ENCODE measurements at places on chromosomes 7 and 10. TPM values are rescaled to one million over a fixed set of nuclear protein-coding genes. Genes with fewer than 3 reads are reported as not detected.

GRCh38 chr7:97130417-97131139 is 13.1 kb downstream of the SDHAF3 start:
- DNase-seq, result no peak

GRCh38 chr10:110733218-110733952 is 89.2 kb downstream of the RBM20 start:
- no peak for DNase-seq

DNA sequence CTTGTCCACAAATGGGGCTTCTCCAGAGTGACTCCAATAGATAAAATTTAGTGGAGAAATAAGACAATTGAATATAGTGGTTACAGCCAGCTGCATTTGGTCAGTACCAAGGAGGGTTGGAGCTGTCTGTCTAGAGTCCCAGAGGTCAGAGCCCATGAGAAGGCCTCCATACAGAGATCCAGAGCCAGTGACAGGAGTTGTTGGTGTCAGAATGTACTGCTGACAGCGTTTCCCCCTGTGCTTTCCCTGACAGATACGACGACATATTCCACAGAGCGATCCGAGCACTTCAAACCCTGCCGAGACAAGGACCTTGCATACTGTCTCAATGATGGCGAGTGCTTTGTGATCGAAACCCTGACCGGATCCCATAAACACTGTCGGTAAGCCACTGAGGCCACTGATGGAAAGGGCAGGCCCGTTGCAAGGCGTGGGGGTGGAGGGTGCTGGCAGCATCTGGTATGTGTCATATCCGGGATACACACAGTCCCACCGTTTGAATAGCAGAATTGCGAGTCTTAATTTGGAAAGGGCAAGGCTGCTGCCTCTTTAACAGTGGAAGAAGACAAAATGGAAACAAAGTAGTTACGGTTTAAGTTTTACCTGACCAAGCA is 483.6 kb downstream of the NRG3 start:
- DNase-seq, result no peak

DNA sequence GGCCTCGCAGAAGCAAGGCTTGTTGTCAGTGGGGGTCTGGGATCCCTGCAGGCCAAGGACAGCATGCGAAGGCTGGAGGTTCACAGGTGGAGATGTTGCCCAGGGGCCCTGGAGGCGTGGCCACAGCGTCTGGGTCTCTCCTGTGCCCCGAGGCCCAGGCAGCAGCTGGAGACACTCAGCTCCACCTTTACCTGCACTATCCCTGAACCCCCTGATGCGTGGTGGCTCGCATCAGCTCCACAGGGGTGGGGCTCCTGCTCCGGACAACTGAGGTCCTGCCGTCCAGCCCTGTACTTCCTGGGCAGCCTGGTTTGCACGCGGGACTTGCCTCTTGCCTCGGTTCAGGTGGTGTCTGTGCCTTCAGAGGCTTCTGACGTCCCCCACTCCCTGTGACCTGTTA is 54.6 kb upstream of the ZNF32 start:
- DNase-seq, result no peak

DNA sequence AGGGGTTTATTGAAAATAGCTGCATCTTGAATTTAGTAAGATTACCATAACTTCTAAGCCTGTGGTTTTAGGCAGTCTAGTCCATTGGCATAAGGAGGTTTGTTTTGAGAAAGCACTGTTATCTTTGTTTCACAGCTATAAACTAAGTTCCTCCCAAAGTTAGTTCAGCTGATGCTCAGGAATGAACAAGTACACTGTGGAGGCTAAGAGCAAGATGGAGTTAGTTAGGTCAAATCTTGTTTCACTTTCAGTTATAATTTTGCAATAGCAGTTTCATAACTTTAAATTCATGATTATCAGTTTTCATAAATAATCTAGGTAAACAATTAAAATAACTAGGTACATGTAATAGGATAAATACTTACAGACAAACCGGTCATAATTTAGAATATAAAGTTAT is 15.4 kb downstream of the SEC61G start:
- no peak for DNase-seq

- DNase-seq, result no peak
Observed at GRCh38 chr7:151590071-151590849, 70.6 kb upstream of the RHEB start.

- DNase-seq, result no peak
Observed at GRCh38 chr10:120475844-120476791, 19.1 kb downstream of the PLPP4 start.

DNA sequence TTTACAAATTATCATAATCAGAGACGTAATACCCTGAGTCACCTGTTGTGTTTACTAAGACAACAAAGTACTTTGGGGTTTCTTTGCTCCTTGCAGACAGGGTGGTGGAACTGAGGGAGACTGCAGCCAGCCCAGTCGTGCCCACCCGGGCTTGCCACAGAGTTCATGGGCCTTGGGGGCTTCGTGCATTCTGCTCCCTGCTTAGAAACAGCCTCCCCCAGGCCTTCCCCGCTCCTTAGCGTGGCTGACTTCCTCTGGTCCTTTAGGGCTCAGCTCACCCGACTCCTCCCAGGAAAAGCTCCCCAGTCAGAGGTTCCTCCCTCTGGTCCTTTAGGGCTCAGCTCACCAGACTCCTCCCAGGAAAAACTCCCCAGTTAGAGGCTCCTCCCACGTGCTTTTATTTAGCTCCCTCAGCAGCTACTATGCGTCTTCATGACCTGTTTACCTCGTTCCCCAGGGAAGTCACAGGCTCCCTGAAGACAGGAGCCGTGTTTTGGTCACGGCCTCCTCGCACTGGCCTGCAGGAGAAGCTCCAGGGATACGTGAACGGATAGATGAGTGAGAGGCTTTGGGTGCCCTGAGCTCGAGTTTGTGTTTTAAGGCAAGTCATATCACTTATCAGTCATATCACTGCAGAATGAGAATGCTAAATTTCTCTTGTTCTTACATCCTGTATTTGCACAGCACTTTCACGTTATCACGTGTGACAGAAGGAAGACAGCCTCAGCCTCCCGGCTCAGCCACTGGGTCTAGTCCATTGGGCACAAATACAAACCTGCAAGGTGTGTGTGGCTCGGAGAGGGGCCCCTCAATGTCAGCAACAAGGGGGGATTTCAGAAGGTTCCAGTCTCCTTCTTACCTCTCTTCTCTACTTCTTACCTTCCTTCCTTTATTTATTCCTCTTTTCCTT is 52.7 kb upstream of the VIPR2 start:
- DNase-seq, result no peak

- DNase-seq, result no peak
Observed at GRCh38 chr7:127353897-127354296, 38.6 kb downstream of the ZNF800 start.

DNA sequence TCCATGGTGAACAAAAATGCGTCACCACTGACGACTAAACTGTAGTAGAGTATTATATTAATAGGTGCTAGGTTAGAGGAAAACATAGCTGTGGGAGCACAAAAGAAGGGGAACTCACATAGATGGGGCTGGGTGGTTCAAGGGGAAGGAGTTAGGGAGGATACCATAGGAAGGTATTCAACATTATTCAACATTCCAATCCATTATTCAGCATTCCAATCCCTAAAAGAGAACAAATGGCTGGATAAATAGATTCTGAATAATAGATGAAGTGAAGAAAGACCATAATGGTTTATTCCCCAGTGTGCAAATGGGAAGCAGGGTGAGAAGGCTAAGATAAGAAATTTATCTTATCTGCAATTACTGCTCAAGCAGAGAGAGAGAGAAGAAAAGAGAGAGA is 61.4 kb downstream of the AASS start:
- no peak for DNase-seq

DNA sequence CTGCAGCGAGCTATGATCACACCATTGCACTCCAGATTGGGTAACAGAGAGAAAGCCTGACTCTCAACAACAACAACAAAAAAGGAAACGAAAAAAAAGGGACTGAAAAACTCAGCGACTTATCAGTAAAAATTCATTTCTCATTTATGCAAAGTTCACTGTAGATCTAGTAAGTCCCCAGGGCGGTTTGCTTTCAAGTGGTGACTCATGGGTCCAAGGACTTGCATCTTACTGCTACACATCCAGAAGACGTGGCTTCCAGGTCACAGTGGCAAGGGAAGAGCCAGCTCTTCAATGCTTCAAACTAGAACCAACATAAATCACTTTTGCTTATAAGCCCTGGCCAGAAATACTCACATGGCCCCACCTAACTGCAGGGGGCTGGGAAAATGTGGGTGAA is 178.3 kb upstream of the AUTS2 start:
- DNase-seq, result no peak

DNA sequence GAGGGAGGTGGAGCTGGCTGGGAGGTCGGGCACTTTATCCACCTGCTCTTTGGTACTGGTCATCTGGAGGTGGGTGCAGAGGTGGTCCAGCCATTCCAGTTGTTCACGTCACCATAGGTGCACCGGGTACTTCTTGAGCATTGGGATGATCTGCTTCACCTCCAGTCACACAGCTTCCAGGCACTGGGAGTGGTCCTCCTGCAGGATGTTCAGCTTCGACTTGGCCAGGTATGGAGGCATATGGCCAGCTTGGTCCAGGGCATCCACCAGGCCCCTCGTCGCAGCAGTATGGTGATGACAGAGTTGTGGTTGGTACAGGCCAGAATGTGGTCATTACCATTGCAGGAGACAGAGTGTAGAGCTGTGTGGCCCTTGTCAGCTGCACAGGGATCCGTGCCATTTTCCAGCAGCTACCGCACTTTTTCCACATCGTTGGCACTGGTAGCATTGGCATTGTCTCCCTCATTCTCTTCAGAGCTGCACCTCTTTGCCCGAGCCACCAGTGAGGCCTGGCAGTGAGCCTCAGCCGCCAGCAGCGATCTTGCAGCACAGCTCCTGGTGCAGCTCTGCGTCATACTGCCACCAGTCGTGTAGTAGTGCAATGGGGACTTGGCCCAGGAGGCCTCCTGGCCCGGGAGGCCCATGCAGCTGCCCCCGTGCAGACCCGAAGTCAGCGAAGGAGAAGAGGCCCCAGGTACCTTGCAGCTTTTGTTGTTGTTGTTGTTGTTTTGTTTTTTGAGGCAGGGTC is 150.9 kb downstream of the ZNF22 start:
- DNase-seq, result no peak

NSMCE4A gene
- polyA plus RNA-seq, result 47.2 TPM

LRMDA gene
- 59.6 TPM for polyA plus RNA-seq

- DNase-seq, result no peak
Observed at GRCh38 chr10:83425306-83425705, 714.0 kb upstream of the GHITM start.

DNA sequence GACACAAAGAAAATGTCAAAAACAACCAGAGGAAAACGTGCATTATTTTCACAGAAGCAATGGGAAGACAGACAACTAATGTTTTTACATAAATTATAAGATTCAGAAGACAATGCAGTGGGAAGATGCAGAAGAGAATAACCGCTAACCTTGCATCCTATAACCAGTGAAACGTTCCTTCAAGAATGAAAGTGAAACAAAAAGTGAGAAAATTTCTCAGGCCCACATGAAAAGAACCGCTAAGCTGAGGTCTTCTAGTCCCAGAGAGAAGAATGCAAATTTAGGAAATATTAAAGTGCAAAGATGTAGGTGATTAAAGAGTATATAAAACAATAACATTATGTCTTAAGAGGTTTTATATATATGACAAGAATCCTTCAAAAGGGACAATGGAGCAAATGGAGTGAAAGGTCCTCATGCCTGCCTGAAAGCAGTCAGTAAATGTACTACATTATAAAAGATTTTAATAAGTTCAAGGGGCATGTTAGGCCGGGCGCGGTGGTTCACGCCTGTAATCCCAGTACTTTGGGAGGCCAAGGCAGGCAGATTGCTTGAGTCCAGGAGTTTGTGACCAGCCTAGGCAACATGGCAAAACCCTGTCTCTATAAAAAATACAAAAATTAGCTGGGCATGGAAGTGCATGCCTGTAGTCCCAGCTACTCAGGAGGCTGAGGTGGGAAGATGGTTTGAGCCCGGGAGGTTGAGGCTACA is 43.1 kb upstream of the DDC start:
- DNase-seq, result no peak

DNA sequence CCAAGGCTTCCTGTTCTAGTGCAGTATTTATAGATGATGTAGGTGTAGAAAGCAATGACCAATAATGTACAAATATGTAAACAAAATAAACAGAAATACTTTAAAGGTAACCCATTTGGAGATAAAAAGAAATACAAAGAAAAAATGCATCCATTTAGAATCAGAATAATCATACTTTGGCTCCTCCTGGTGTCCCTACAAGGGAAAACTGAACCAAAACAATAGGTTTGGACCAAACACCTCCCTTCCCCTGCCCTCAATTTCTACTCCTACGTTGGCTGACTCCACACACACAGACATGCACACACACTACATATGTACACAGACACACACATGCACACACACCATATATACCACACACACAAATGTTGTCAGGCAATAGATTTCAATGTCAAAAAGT is 36.0 kb downstream of the C10orf143 start:
- DNase-seq, result no peak

IGFBP3 gene
- not detected for polyA plus RNA-seq
